ENCODE measurements at places on chromosomes 16 and 17. TPM values are rescaled to one million over a fixed set of nuclear protein-coding genes. Genes with fewer than 3 reads are reported as not detected.

GRCh38 chr17:74881073-74881472, 8.3 kb upstream of the FDXR start:
- H3K4me3 ChIP-seq, result no peak overlapping the region
- no peak overlapping the region for H3K27ac ChIP-seq
- ATAC-seq, result no peak
- peaks cover 61% of the 10 kb centered on the region for H3K27me3 ChIP-seq
- no peaks in the 10 kb centered on the region for H3K36me3 ChIP-seq
- H3K4me1 ChIP-seq, result no peaks in the 10 kb centered on the region

The CYGB gene
- total RNA-seq, result 12.6 TPM

The DPEP3 gene
- total RNA-seq, result 1.4 TPM

The SMPD3 gene
- 0.77 TPM for total RNA-seq

- peaks cover 10% of the 10 kb centered on the region for H3K4me1 ChIP-seq
- H3K4me3 ChIP-seq, result no peak overlapping the region
- no peaks in the 10 kb centered on the region for H3K27me3 ChIP-seq
- no peak overlapping the region for H3K27ac ChIP-seq
Measured at GRCh38 chr16:66653581-66654350, 42.8 kb downstream of the CMTM4 start.

DNA sequence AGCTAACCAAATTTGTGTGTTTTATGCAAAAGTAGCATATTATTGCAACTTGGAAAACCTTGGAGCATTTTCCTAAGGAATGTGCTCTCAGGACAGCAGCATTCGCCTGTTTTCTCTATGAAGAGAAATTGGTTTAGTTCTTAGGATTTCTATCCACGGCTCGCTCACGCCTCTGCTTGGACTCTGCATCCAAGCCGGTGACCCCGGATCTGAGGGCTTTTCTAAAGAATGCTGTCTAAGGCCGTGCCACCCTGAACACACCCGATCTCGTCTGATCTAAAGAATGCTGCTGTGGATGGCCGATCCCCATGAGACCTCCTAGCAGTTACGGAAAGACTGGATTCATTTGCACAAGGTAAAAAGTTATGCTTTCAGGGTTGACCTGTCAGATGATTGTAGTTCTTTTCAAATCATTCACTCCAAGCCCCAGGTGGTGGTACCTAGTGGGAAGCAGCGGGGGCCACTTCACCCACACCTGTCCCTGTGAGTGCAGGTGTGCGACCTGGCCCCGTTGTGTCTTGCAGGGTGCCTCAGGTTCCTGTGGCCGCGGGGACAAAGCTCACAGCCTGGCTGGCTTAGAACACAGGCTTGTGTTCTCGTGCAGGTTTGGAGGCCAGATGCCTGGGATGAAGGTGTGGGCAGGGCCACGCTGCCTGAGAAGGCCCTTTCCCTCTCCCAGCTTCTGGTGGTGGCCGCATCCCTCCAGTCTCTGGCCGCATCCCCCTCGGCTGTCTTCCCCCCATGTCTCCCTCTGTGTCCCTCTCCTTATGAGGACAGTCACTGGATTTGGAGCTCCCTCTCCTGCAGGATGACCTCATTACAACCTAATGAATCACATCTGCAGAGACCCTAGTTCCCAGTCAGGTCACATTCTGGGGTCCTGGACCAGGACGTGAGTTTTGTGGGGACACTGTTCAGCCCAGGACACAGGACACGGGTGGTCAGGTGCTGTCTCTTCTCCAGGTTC, 71.1 kb downstream of the BANP start:
- H3K27ac ChIP-seq, result no peak overlapping the region
- H3K4me1 ChIP-seq, result no peaks in the 10 kb centered on the region
- ATAC-seq, result no peak
- H3K4me3 ChIP-seq, result no peak overlapping the region
- no peaks in the 10 kb centered on the region for H3K36me3 ChIP-seq

The ACSM5 gene
- 5.1 TPM for total RNA-seq

DNA sequence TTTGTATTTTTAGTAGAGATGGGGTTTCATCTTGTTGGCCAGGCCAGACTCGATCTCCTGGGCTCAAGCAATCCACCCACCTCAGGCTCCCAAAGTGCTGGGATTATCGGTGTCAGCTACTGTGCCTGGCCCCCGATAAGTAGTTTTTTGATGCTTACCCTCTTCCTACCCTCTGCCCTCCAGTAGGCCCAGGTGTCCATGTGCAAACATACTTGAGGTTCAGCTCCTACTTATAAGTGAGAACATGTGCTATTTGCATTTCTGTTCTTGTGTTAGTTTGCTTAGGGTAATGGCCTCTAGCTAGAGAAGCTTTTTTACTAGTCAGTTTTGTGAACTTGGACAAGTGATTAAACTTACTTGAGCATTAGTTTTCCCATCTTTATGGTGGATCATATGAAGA, 136.8 kb downstream of the HS3ST4 start:
- peaks cover 36% of the 10 kb centered on the region for H3K27me3 ChIP-seq
- H3K4me3 ChIP-seq, result no peak overlapping the region
- H3K36me3 ChIP-seq, result no peaks in the 10 kb centered on the region
- H3K4me1 ChIP-seq, result no peaks in the 10 kb centered on the region

The LRRC36 gene
- not detected for total RNA-seq

DNA sequence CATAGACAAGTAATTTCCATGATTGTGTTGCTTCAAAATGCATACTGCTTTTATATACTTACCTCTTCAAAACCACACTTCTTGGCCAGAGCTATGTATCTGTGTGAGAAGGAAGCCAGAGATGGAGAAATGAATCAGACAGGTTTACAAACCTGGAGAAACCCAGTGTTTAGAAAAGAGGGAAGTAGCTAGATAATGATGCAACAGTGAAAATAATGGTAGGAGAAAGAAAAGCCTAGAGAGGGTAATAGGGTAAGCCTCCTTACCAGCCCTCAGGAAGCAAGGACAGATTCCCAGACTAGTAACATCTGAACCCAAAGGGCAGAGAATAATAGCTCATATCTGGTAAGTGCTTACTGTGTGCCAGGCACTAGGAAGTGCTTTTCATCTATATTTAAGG, 250.3 kb upstream of the CDH11 start:
- H3K4me3 ChIP-seq, result no peak overlapping the region
- no peak for ATAC-seq
- H3K36me3 ChIP-seq, result no peaks in the 10 kb centered on the region
- no peaks in the 10 kb centered on the region for H3K4me1 ChIP-seq
- H3K27ac ChIP-seq, result no peak overlapping the region
- no peaks in the 10 kb centered on the region for H3K27me3 ChIP-seq

- no peak overlapping the region for H3K4me3 ChIP-seq
- ATAC-seq, result no peak
- H3K4me1 ChIP-seq, result no peaks in the 10 kb centered on the region
Measured at GRCh38 chr16:88290850-88291830, 91.6 kb upstream of the ZNF469 start.

The CNTNAP1 gene
- 1.7 TPM for total RNA-seq

The DYNLRB2 gene
- total RNA-seq, result 1.2 TPM

GRCh38 chr16:8620535-8620934, 963 bp upstream of the METTL22 start:
- H3K27me3 ChIP-seq, result peaks cover 21% of the 10 kb centered on the region
- no peaks in the 10 kb centered on the region for H3K36me3 ChIP-seq
- no peak for ATAC-seq
- H3K4me1 ChIP-seq, result peaks cover 4% of the 10 kb centered on the region
- no peak overlapping the region for H3K27ac ChIP-seq

GRCh38 chr16:66434619-66435430, 7.7 kb downstream of the BEAN1 start:
- H3K4me1 ChIP-seq, result no peaks in the 10 kb centered on the region
- no peak overlapping the region for H3K27ac ChIP-seq
- peaks cover 11% of the 10 kb centered on the region for H3K27me3 ChIP-seq
- H3K36me3 ChIP-seq, result no peaks in the 10 kb centered on the region
- ATAC-seq, result no peak
- H3K4me3 ChIP-seq, result no peak overlapping the region

The SCGB1C2 gene
- total RNA-seq, result not detected

The IL34 gene
- total RNA-seq, result 2.6 TPM

The ZNF205 gene
- total RNA-seq, result 11.6 TPM

- H3K4me1 ChIP-seq, result no peaks in the 10 kb centered on the region
- no peak for ATAC-seq
- H3K27me3 ChIP-seq, result no peaks in the 10 kb centered on the region
- no peak overlapping the region for H3K4me3 ChIP-seq
Measured at GRCh38 chr17:57357392-57357784, 101.1 kb downstream of the MSI2 start.

- ATAC-seq, result peak; percentile 58
- H3K27ac ChIP-seq, result no peak overlapping the region
- H3K4me3 ChIP-seq, result no peak overlapping the region
- peaks cover 46% of the 10 kb centered on the region for H3K27me3 ChIP-seq
Measured at GRCh38 chr17:17354560-17355349, 51.6 kb downstream of the NT5M start.

GRCh38 chr17:65065906-65066305, 9.4 kb upstream of the GNA13 start:
- ATAC-seq, result no peak
- H3K27me3 ChIP-seq, result no peaks in the 10 kb centered on the region
- H3K36me3 ChIP-seq, result no peaks in the 10 kb centered on the region

DNA sequence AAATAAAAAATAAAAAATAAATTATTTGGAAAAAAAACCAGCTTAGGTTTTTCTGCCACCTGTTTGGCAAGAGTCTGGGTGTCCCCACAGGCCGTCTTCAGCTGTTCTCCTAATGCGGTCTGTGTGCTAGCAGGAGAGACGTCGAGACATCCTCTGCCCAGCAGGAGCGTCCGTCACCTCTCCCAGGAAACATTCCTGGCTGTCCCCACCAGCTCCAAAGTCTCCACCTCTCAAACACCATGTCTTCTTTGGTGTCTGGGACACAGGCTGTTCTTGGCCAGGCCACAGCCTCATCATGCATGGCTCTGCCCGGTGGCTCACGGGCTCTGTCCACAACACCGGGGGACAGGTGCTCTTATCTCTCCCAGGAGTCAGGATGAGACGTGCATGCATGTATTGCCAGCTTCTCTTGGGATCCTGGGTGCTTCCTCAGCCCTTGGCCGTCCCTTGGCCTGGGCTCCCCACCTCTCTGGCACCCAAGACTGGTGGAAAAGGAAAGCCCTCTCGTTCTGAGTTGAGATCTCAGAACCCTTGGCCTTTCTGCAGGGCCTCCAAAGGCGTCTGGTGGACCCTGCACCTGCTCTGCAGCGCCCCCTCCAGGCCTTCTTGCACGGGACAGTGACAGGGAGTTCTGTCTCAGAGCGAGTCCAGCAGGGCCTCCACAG, 84.9 kb upstream of the CBX4 start:
- no peaks in the 10 kb centered on the region for H3K36me3 ChIP-seq
- no peak for ATAC-seq
- peaks cover 16% of the 10 kb centered on the region for H3K4me1 ChIP-seq

The CCL8 gene
- 0.81 TPM for total RNA-seq

The PGS1 gene
- 53.0 TPM for total RNA-seq

- peaks cover 56% of the 10 kb centered on the region for H3K36me3 ChIP-seq
- peaks cover 6% of the 10 kb centered on the region for H3K4me1 ChIP-seq
- H3K27ac ChIP-seq, result peak overlapping the region; percentile 94
Measured at GRCh38 chr17:28643983-28644786, 773 bp downstream of the BLTP2 start.

DNA sequence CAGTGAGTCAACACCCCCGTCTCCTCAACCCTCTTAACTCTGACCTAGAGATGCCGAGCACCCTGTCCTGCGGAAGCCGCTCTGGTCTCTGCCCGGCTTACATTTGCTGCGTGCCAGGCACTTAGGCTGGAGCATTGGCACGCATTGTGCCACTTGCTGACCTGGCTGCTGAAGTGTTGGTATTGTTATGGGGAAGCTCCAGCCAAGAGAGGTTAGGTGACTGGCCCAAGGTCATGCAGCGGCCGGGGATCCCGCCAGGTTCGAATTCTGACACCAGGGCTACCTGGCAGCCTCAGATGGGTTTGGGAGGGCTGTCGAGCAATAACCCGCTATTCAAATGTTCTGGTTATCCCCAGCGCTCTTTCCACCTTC, 5.0 kb upstream of the HSD17B1 start:
- H3K36me3 ChIP-seq, result no peaks in the 10 kb centered on the region
- ATAC-seq, result no peak
- no peak overlapping the region for H3K4me3 ChIP-seq

DNA sequence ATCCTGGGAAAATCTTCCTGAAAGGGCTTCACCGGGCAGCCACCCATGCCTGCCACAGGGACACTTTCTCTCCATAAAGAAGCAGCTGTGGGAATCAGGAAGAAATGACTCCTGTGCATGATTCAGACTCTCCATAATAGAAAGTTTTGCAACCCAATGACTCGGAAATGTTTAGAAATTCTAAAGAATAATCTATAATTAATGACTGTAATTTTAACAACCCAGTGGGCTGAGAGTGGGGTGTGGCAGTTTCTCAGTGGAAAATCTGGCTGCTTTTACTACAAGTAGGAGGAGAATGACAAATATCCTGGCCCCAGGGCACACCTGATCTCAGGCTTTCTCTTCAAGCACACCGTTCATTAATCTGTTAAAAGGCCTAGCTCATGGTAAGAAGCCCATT, 25.7 kb downstream of the IRF8 start:
- H3K4me3 ChIP-seq, result no peak overlapping the region
- H3K4me1 ChIP-seq, result peaks cover 34% of the 10 kb centered on the region
- no peaks in the 10 kb centered on the region for H3K36me3 ChIP-seq

- no peak overlapping the region for H3K27ac ChIP-seq
- no peaks in the 10 kb centered on the region for H3K36me3 ChIP-seq
- H3K27me3 ChIP-seq, result no peaks in the 10 kb centered on the region
- ATAC-seq, result no peak
- no peak overlapping the region for H3K4me3 ChIP-seq
Measured at GRCh38 chr17:67218385-67218950, 26.5 kb downstream of the HELZ start.

The SMARCE1 gene
- 105 TPM for total RNA-seq

GRCh38 chr17:77892031-77892430, 66.5 kb upstream of the TNRC6C start:
- H3K36me3 ChIP-seq, result no peaks in the 10 kb centered on the region
- no peak overlapping the region for H3K27ac ChIP-seq
- no peaks in the 10 kb centered on the region for H3K4me1 ChIP-seq
- no peaks in the 10 kb centered on the region for H3K27me3 ChIP-seq
- no peak for ATAC-seq

The TMEM107 gene
- total RNA-seq, result 11.2 TPM

The KRTAP4-5 gene
- not detected for total RNA-seq

DNA sequence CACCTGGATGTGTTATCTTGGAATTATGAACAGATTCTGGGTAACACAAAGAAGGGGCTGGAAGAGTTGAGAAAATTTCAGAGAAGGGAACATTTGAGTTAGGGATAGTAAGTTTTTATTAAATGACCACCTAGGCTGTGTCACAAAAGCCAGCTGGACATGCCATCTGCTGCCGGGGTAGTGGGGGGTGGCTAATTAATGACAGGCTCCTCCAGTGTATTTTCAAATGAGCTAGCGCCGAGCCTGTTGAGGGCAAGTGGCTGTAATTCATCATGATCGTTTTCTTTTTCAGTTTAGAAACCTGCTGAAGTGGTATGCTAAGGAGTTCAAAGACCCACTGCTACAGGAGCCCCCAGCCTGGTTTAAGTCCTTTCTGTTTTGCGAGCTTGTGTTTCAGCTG, 6.2 kb downstream of the TMEM97 start:
- peaks cover 42% of the 10 kb centered on the region for H3K36me3 ChIP-seq
- ATAC-seq, result no peak
- H3K27ac ChIP-seq, result no peak overlapping the region
- no peaks in the 10 kb centered on the region for H3K27me3 ChIP-seq
- H3K4me1 ChIP-seq, result no peaks in the 10 kb centered on the region
- no peak overlapping the region for H3K4me3 ChIP-seq

Measured in gastroesophageal sphincter (tissue), 4 donors.